ENCODE measurements at places on chromosomes 2 and 18.

DNA sequence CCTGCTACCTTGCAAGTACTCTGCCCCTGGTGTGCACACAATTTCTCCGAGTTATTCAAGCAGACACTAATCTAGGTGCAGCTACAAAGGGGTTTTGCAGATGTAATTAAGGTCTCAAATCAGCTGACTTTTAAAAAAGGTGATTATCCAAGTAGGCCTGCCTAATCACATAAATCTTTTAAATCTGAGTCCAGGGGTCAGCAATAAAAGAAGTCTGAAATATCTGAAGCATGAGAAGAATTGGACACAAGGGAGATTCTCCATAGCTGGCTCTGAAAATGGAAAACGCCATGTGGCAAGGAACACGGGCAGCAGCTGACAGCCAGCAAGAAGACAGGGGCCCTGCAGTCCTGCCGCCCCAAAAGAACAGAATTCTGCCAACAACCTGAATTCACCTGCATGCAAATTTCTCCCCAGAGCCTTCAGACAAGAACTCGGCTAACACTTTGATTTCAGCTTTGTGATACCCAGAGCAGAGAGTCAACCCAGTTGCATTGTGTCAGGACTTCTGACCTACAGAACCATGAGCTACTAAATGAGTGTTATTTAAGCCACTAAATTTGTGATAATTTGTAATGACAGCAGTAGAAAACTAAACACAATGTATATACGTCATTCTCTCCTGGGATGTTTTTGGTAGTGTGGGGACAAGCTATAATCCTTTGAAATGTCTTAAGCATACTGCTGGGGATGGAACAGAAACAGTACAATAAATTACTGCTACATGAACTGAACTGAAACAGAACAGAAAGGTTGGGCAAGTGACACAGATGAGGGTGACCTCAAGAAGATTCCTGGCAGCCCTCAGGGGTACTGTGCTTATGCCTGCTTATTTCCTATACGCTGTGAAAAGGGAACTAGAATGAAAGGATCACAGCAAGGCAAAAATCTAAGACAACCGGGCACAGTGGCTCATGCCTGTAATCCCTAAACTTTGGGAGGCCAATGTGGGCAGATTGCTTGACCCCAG is 3.2 kb downstream of the INO80C start:
- no peak for DNase-seq

GRCh38 chr18:70028734-70029133 is 81.1 kb upstream of the CD226 start:
- DNase-seq = no peak

- no peak for DNase-seq
Observed at GRCh38 chr18:42392416-42392815, 437.4 kb downstream of the PIK3C3 start.

DNA sequence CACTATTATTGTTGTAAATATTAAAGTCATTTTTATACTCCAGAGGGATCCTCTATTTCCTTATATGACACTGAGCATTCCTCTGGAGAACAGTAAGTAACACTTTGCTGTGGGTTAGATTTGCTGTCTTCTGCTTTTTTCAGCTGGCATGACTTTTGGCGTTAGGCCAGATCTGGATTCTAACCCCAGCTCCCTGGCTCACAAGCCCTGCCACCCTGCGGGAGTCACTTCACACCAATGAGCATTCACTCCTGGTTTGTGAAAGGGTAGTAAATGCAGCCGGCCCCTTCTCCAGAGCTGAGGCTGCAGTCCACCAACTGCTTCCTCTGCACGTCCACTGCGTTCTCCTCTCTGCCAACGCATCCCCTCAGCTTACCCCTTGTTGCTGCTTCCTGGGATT is 373.8 kb upstream of the RAB6C start:
- DNase-seq = no peak

DNA sequence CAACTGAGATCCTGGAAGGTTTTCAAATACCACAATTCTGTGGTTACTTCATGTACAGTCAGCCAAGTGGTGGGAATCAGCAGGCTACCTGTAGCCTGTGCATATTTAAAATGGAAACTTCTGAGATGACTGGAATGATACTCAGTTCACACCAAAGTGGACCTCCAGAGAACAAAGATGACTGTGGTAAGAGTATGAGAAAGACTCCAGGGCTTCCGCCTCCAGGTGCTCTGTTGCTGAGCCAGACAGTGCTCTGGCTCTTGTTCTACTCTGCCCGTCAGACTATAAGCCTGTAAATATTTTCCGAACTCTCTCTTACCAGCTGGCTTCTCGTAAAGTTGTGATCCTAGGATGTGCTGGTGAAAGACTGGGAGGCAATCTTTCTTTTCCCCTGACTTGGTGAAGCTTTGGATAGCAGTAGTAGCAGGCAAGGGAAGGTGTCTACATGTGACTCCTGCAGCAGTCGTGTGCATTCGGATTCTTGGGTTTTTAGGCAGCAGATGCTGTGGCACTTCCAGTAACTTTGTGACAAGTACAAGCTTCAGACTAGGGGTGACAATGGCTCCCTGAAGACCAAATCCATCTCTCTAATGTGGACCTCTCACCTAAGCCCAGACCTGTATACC is 23.1 kb downstream of the ST3GAL5 start:
- DNase-seq = no peak

GRCh38 chr2:72915907-72916742 is 1.2 kb upstream of the EMX1 start:
- DNase-seq = peak; percentile 53

- DNase-seq = no peak
Observed at GRCh38 chr2:172540421-172540820, 15.5 kb upstream of the PDK1 start.

GRCh38 chr18:12306752-12307700 is 1.0 kb upstream of the TUBB6 start:
- DNase-seq = peak; percentile 82

DNA sequence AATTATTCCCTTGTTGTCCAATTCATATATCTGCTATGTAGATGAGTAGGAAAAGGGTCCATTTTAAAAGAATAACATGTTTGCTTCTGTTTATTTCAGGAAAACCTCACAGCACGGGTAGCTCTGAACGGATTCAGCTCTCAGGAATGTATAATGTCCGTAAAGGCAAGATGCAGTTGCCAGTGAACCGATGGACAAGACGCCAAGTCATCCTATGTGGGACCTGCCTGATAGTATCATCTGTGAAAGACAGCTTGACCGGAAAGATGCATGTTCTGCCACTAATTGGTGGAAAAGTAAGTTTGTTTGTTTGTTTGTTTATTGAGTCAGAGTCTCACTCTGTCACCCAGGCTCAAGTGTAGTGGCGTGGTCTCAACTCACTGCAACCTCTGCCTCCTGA is 114.6 kb downstream of the PHLPP1 start:
- no peak for DNase-seq

GRCh38 chr2:176187899-176188773 is at the start of gene HOXD1:
Gene HOXD1 (plus strand): TSS chr2:176188668. CDS start chr2:176188802, 134 bp downstream.
- no peak for DNase-seq

GRCh38 chr2:88281302-88282217 is 111.4 kb downstream of the THNSL2 start:
- no peak for DNase-seq

- DNase-seq = peak; percentile 24
Observed at GRCh38 chr2:174729797-174730697, 34.2 kb downstream of the CHRNA1 start.

- peak; percentile 9 for DNase-seq
Observed at GRCh38 chr2:20227894-20228505, 3.1 kb upstream of the SDC1 start.

DNA sequence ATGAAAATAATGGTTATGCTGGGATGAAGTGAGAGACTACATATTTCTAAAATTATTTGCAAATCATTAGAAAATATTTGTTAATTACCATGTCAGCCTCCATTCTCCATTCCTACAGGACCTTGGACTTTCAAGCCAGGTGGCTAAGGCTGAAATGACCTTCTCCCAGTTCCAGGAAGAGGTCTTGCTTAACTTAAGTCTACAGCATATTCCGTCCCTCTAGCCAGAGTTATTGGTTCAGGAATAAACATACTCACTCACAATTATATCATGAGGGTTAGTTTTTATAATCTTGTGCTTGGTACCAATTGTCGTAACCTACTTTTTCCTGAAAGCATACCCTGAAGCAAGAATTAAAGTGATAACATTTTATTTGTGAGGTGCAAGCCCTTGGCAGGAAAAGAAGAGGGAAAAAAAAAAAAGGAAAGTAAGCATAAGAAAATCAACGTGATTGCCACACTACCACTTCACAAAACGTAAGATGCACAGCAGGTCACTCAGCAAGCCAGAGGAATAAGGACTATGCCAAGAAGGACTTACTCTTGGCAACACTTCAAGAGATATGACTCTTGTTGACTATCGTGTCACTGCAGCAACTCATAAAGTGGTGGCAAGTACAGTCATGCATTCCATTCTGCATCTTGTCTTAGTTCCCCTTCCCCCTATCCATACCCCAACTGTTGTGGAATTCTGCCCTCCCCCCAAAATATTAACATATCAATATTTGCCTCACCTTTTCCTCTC is 479.1 kb downstream of the MBD2 start:
- DNase-seq = no peak
